ENCODE measurements at places on chromosomes 16 and 17.
A peak's percentile ranks its signal among the peaks of the same experiment; 100 is the strongest.

- DNase-seq: no peak
These were observed 130.5 kb downstream of the NPIPB5 start for GRCh38 chr16:22641131-22641628.

DNA sequence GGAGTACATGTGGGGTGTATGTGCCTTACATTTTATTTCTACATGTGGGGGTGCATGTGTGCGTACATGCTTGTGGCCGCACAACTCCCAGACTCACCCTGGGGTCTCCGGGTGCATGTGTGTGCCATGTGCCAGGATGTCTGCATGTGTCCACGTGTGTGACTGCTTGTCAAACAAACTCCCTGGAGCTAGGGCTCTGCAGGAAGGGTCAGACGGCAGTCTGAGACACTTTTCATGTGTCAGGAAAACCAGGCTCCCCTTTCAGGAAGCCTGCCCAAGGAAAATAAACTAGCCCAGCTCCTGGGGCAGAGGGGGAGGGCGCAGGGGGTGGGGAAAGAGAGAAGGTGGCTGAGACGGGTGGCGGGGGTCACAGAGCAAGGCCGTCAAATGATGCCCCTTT, 44.7 kb downstream of the FZD2 start:
- DNase-seq: no peak

GRCh38 chr16:12318661-12319427, 342.3 kb downstream of the SNX29 start:
- DNase-seq: no peak

DNA sequence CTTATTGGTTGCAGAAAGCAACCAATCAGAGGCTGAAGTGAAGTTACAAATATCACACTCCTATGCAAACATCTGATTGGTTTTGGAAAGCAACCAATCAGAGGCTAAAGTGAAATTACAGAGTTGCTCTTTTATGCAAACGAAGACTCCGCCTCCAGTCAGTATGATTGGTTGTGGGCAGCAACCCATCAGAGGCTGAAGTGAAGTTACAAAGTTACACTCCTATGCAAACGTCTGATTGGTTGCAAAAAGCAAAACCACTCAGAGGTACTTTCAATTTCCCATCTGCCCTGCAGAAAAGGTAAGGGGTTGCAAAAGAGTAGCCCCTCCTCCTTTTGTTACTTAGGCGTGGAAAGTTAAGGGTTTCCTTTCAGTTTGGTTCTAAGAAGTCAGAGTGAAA, 697.3 kb downstream of the MAF start:
- DNase-seq: no peak

DNA sequence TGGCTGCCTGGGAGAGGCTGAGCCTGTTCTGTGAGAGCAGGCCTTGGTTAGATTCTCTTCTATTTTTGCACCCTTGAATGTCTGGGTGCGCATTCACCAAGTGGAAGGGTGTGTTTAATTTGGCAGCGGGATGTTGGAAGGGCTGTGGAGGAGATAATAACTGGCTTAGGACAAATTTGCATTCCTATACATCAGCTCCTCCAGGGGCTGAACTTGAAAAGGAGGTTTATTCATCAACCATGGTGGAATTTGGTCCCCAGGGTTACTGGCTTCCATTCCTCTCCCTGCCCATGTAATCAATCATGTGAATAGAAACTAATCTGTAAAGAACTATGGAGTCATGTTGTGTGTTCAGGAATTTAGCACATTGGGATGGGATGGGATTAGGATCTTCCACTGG, 100.2 kb upstream of the FOXF1 start:
- no peak for DNase-seq

- no peak for DNase-seq
These were observed 245.0 kb downstream of the CPPED1 start for GRCh38 chr16:12558641-12559040.

DNA sequence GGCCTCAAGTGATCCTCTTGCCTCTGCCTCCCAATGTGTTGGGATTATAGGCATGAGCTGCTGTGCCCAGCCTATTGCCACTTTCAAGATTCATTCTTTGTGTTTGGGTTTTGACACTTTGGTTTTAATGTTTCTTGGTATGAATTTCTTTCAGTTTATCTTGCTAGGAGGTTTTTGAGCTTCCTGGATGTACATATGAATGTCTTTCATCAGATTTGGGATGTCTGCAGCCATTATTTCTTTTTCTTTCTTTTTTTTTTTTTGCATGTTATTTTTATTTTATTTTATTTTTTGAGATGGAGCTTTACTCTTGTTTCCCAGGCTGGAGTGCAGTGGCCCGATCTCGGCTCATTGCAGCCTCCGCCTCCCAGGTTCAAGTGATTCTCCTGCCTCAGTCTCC, 18.5 kb downstream of the MRPL45 start:
- DNase-seq: no peak

DNA sequence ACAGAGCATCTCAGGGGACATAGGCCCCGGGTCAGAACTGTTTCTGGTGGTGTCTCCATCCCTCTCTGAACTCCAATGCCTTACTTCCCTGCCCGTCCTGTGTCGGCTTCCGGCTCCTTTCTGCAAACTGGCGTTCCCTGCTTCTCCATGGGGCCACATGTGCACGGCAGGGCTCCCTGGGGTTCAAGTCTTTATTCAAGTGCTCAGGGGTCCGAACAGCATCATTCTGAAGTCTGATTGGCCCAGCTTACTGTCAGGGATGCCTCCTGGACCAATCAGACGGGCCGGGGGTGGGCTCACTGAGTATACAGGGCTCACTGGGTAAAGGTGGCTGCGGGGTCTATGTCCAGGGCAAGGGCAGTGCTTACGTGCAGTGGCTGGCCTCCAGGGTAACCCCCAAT, 17.1 kb downstream of the C16orf82 start:
- DNase-seq: no peak

- no peak for DNase-seq
These were observed 54.1 kb downstream of the PIMREG start for GRCh38 chr17:6498356-6498755.

- DNase-seq: no peak
These were observed 621 bp downstream of the KCNJ2 start for GRCh38 chr17:70169709-70170597.

DNA sequence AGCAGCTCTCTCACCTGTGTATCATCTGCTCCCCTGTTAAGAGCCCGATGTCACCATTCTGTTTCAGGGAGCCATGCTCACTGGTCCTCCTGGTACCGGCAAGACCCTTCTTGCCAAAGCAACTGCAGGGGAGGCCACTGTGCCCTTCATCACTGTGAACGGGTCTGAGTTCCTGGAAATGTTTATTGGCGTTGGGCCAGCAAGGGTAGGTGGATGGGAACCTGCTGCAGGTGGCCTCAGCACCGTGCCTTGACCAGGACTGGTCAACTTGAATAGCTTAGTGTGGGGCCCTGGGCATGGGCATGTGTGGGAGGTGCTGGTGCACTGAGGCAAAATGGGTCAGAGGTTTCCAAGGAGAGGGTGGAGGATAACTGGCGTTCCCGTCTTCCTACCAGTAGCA, 28.5 kb downstream of the DBNDD1 start:
- DNase-seq: no peak

DNA sequence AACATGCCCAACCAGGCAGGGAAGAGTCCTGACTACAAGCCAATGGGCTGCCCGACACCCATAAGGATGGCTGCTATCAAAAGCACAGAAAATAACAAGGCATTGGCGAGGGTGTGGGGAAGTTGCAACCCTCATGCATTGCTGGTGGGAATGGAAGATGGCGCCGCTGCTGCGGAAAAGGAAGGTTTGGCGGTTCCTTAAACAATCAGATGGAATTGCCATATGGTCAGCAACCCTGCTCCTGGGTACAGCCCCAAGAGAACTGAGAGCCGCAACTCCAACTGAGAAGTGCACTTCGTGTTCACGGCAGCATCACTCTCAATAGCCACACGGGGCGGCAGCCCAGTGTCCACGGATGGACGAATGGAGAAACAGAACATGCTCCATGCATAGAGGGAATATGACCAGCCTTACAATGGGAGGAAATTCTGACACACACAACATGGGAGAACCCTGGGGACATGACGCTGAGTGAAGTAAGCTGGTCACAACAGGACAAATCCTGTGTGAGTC, 193.3 kb downstream of the RBFOX3 start:
- DNase-seq: no peak

DNA sequence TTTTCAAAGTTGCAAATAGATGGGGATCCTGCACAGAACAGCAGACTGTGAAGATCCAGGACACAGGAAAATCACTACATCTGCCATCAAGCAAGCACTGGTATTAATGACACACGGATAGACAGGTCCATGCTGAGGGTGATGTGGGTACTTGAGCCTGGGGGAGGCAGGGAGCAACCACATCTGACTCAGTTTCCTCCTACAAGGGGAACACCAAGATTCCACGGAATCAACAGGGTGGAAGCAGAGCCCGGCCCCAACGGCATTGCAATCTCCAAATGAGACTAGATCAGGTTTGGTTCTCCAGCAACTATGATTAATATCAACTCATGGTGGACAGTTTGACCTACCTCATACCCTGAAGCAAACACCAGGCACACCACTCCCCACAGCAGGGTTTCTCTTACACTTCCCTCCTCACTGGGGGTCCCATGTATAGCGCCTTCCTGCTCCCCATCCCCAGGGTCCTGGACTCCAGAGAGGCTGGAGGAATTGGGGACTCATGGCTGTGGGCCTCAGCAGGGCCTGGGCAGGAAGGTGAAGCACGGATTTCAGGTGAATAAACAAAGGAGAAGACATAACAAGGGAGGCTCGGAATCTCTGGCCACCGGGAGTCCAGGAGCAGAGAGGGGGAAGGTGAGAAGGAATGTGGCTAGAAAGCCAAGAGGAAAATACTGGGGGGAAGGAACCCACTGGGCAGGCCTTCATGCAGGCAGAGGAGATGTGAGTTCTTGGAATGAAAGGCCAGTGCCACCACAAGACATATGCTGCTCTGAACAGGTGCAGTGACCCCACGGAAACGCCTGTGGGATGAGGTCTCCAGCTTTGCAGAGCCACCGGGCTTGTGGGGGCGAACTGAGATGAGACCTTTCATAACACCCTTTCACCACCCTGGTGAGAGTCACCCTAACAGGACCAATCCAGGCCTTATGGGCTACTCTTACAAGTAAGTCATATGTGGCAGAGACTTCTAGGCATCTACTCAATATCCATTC, 29.5 kb upstream of the PIK3R6 start:
- DNase-seq: no peak

DNA sequence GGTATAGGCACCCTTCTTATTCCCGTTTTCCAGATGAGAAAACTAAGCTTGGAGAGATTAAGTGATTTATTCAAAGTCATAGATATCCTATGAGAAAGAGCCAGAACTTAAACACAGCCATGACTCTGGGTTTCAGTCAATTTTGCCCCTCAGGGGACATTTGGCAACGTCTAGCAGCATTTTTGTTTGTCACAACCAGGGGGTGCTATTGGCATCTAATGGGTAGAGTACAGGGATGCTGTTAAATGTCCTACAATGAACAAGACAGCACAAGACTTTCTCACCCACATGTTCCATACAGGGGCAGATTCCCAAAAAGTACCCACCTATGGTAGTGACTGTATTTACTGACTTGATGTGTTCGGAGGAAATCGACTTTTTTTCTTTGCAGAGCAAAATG, 4.8 kb upstream of the SHISA9 start:
- DNase-seq: no peak

GRCh38 chr16:82874672-82875071, 247.9 kb downstream of the CDH13 start:
- no peak for DNase-seq

DNA sequence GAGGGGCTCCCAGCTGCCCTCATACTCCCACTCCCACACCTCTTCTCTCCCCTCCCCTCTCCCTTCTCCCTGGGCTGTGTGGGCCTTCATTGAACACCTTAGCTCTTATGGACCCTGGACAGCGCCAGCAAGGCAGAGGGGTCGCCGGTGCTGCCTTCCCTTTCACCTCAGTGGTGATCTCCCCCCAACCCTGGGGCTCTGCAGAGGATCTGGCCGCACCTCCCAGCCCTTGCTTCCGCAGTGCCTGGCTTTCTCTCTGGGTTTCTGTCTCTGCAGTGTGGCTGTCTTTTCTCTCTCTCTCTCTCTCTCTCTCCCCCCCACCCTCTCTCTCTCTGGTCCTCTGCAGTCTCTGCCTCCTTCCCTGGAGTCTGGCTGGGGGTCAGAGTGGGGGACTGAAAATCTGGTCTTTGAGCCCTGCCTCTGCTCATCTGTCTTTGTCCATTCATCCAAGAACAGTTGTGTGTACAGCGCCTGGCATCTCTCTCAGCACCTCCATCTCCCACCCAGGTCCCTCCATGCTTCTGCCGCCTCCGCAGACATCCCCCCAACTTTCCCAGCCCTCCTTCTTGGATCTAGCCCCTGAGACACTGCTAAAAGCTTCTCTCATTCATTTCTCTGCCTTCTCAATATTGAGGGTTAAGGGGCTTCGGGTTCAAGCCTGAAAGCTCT, 1.1 kb downstream of the SEZ6L2 start:
- DNase-seq: no peak

DNA sequence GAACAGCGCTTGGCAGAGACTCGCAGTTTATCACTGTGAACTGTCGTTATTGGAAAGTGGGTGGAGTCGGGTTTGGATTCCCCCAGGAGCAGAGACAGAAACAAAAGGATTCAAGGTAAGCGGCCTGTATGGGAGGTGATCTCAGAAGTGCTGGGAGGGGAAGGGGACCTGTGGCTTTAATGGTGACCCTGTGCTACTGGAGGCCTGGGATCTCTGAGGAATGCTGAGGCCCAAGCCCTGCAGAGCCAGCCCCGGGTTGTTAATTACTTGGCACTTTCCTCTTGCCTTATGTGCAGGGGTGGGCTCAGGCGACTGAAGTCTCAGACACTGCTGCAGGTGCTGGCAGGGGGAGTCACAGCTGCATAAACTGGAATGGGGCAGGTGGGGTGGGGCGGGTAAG, 27.4 kb downstream of the IRF8 start:
- no peak for DNase-seq

GRCh38 chr16:81526935-81527334, 82.3 kb downstream of the CMIP start:
- peak; percentile 99 for DNase-seq

GRCh38 chr17:49315551-49316257, 46.3 kb downstream of the ZNF652 start:
- DNase-seq: peak; percentile 58

DNA sequence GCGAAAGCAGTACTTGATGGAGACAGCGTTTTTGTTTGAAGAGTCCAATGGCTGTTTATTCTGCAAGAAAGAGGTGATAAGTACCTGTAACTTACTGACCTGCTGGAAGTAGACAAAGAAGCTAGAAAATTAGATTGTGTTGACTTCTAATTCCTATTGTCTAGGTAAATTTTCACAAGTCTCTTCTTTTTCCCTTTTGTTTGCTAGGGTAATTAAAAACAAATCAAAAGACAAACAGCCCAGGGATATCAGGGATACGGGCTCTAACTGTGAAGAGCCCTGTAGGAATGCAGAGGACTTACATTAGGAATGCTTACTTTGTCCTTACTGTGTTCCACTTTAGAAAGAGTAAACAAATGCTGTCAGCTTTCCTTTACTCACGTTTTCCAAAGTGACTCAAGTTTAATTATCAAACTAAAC, 7.0 kb downstream of the PSME3IP1 start:
- DNase-seq: no peak

GRCh38 chr17:55224746-55225145, 40.0 kb upstream of the HLF start:
- no peak for DNase-seq

GRCh38 chr16:53773150-53773846, 69.3 kb downstream of the FTO start:
- DNase-seq: no peak

GRCh38 chr16:24075931-24076716, 180.0 kb upstream of the CACNG3 start:
- DNase-seq: peak; percentile 3

GRCh38 chr17:66240630-66241029, 11.4 kb upstream of the APOH start:
- DNase-seq: no peak

All from epithelial cell of prostate (primary cell).